ENCODE measurements at places on chromosomes 13 and 19.

DNA sequence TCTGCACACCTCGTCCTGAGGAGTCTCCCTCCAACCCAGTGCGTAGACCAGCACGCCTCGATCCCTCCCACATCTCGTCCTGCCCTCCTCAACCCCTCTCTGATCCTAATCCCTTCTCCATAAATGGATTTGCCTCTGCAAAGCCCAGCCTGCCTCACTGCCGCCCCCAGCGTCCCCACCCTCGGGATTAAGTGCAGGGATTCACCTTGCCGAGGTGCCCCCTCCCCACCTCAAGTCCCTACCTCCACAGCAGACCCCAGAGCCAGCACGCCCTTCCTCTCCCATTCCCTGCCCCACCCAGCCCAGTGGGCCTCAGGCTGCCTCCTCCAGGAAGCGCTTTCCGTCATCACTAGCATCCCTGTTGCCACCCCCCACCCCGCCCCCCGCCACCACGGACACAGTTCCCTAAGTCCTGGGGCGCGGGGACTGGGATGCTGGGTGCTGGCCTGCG is 4.0 kb downstream of the KLF16 start:
- DNase-seq = no peak

GRCh38 chr13:34416971-34417380 is 525.1 kb upstream of the NBEA start:
- no peak for DNase-seq

GRCh38 chr13:59982631-59983382 is 180.9 kb downstream of the DIAPH3 start:
- DNase-seq = no peak

DNA sequence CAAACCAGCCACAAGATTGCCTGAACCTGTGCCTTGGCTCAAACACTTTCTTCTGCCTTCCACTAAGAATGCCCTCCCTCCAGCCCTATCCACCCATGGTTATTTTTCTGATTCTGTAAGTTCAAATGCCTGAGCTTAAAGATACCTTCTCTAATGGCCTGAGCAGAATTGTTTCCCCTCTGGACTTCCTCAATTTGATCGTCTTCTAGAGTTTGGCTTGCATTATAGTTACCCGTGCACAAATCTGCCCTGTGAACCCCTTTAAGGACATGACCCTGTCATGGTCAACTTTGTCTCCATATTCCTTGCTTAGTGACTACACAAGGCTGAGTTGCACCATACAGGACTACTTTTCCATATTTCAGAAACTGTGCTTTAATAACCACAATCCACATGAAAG is 481.0 kb downstream of the FOXO1 start:
- no peak for DNase-seq

GRCh38 chr13:107712145-107712860 is 503.0 kb downstream of the LIG4 start:
- DNase-seq = no peak

- DNase-seq = no peak
Observed at GRCh38 chr19:13051557-13052165, 51.0 kb downstream of the LYL1 start.

DNA sequence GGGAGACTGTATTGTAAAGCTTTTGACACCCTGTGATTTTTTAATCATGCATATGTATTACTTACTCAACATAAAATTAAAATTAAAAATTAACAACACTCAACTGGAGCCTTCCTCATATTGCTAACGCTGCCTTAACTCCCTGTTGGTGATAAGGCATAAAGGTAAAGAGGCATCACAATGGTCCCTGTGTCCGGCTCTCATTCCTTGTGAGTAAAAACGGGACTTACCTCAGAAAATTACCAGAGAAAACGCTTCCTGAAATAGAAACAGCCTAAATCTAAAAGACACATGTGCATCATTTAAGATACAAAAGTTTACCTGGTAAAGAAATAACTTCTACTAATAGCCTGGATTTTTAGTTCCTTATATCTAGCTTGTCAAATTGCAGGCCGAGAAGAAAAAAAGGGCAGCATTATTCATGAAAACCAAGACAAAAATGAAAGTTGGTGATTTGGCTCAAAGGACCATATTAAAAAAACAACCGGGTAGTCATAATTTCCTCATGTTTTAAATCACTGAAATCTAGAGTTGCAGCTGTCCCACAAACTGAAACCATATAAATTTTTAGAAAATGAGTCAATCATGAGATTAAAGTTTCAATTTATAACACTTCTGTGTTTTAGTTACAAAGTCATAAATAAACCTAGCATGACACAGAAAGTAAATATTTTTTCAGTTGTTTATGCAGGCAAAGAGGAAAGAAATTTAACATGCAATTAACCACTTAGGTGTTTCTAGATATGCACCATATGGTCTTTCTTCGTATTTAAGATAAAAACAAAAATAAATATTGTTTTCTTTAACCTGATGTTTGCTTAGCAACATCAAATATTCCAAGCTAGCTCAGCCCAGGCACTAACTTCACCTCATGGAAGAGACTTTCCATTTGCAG is 94.7 kb downstream of the MIPEP start:
- DNase-seq = no peak

- DNase-seq = no peak
Observed at GRCh38 chr13:50220938-50221337, 205.7 kb downstream of the KCNRG start.

GRCh38 chr19:18271433-18271841 is 2.8 kb downstream of the IQCN start:
- DNase-seq = no peak

GRCh38 chr19:13347367-13347766 is 158.9 kb downstream of the CACNA1A start:
- DNase-seq = no peak

GRCh38 chr13:73698859-73699258 is 435.3 kb downstream of the KLF12 start:
- no peak for DNase-seq

- no peak for DNase-seq
Observed at GRCh38 chr19:55252760-55253663, 5.8 kb downstream of the PPP6R1 start.

DNA sequence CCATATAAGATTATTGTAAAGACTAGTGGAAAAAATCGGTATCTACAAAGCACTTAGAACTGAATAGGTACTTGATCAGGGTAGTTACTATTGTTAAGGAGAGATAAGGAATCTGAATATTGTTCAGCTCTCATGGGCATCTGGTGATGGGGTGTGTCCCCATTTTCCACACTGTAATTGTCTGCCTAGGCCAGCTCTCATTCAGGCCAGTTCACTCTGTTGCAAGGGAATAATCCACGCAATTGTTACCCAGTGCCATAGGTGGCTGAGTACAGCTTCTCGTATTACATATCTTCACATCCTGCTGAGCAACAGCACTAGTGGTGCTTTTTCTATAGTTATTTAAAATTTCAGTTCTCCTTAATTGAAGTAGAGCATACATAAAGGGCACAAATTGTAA is 45.6 kb upstream of the C13orf42 start:
- no peak for DNase-seq

GRCh38 chr19:29495901-29496441 is 29.8 kb upstream of the VSTM2B start:
- DNase-seq = no peak

DNA sequence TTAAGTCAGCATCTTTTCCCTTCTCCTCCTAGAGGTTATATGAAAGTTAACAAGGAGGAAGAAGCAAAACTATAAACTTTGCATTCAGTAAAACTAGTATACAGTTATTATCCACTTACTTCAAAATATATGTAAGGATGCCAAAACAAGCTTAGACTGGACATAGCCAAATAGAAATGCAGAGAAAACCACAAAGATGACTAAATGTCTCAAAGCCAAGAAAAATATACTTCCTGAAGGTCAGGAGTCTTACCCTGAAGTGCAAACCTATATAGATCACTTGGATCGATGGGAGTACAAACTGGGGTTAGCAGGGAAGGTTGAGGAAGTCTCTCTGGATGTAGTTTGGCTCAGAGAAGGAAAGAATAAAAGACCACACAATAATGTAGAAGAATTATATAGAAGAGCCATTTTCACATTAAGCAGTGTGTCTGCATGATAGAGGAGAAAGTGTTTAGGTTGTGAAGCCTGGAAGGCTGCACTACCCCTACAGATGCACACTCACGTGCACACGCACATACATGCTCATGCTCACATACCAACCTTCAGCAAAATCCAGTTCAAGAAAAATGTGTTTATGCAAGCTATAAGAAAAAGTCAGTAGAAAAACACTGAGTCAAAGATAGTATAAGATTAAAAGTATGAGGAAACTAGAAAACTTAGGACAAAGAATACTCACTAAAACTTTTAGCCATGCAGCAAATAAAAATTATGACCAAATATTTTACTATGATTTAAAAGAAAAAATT is 112.1 kb upstream of the RXFP2 start:
- DNase-seq = no peak

GRCh38 chr13:76048675-76049375 is 412.7 kb downstream of the LMO7 start:
- DNase-seq = no peak

- no peak for DNase-seq
Observed at GRCh38 chr13:73321043-73321442, 262.2 kb downstream of the KLF5 start.

- DNase-seq = no peak
Observed at GRCh38 chr13:75818179-75818967, 182.2 kb downstream of the LMO7 start.

GRCh38 chr19:49359851-49360820 is 2.1 kb downstream of the TEAD2 start:
- no peak for DNase-seq

- no peak for DNase-seq
Observed at GRCh38 chr13:46659413-46660065, 106.6 kb downstream of the LRCH1 start.

DNA sequence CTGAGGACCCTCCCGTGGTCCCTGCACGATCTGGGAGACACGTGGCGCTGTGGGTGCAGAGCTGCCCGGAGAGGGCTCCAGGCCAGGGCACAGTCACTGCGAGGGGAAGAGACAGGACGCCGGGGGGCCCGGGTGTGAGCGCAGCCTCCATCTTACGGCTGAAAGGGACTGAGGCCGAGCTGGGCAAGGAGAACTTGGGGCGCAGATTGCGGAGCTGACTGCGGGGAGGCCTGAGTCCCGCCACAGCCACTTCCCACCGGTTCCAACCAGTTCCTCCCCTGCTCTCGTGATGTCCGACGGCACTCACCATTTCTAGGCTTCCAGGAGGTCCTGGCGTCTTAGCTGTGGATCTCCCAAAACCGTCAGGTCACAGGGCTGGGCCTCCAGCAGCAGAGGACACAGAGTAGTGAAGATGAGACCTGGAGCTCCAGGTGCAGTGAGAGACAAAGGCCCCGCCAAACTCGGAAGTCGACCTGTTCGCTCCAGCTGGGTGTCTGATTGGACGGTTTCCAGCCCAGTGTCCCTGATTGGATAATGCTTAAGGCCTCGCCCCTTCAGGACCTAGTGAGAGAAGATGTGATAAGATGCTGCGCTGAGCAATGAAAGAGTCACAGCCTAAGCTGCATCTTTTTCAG is 4.8 kb upstream of the ZNF253 start:
- no peak for DNase-seq

GRCh38 chr13:99605420-99606323 is 104.4 kb downstream of the TM9SF2 start:
- DNase-seq = no peak

GRCh38 chr13:23673867-23674605 is 103.8 kb downstream of the TNFRSF19 start:
- DNase-seq = no peak

GRCh38 chr19:53885036-53885435 is 3.0 kb downstream of the PRKCG start:
- DNase-seq = no peak

DNA sequence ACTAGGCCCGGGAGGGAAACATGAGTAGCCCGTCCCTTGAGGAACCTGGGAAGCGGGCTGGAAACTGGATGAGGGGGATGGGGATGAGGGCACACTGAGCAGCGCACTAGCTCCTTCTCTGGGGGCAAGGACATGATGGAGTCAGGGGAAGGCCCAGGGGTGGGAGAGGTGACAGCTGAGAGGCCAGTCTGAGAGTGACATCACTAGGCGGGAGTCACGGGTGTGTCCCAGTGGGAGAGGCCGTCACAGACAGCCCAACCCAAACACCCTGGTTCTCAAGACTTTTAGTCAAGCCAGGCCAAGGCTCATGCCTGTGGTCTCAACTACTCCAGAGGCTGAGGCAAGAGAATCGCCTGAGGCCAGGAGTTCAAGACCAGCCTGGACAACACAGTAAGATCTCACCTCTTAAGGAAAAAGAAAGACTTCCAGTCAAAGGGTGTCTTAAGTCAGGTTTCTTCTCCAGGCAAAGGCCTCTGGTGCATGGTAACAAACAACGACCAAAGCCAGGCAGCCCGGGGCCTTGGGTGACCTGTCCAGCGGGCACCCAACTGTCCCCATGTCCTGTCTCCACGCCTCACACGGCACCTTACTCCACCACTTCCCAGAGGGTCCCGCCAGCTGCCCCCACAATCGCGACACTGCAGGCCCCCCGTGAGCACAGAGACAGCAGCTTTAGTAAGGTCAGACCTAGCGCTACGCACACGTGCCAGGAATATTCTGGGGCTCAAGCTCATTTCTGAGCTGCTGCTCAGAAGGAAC is 25.5 kb upstream of the TIMM44 start:
- no peak for DNase-seq

GRCh38 chr13:19737844-19738557 is 44.7 kb downstream of the PSPC1 start:
- no peak for DNase-seq

GRCh38 chr19:46412650-46413261 is 608 bp downstream of the CCDC8 start:
- DNase-seq = no peak

DNA sequence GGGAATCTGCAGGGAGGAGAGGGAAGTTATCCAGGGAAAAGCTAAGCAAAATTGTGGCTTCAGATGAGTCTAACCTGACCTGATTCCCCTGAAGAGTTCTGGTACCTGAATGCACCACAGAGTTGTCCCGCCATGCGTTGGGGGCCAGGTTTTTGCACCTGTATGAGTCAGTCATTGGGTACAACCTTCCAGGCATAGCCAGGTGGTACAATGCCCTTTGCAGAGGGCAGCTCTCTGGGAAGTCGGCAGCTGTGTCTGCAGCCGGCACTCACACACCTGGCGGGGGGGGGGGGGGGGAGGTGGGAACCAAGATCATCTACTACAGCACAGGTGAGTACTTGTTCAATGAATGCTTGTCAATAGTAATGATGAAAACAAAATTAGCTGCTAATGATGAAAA is 52.5 kb upstream of the GTF3A start:
- DNase-seq = no peak

GRCh38 chr13:110225609-110226574 is 81.1 kb downstream of the COL4A1 start:
- no peak for DNase-seq

- no peak for DNase-seq
Observed at GRCh38 chr13:22428188-22428828, 752.5 kb upstream of the SGCG start.

DNA sequence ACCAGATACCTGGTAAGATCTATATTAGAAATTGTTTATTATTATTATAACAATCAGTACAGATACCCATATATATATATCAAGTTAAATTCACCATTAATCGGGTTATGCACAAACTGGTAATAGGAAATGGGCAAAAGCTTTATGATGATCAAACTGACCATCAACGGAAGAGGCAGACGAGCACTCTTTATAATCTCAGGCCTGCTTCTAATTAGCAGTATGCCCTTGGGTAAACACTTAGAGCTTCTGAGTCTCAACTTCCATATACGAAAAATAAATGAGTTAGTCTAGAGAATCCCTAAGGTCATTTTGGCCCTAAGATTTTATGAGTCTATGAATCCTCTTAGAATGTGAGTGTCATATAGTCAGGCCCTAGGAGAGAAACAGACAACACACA is 710.9 kb downstream of the PCDH9 start:
- DNase-seq = no peak
